ENCODE measurements at places on chromosomes 2 and 18. TPM values are rescaled to one million over a fixed set of nuclear protein-coding genes. Genes with fewer than 3 reads are reported as not detected.

DNA sequence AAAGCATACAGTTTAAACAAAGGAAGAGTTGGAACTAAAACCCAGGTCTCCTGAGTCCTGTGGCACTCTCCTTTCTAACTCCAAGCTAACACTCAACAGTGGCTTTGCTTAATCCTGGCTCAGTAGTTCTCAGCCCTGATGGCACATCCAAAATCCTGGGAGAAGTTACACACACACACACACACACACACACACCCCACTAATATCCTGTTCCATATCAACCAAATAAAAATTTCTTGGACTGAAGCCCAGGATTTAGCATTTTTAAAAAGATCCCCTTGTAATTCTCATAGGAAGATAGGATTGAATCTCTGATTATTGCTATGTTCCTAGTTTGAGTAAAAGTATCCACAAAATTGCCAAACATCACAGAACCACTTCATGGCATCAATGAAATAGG, 136.1 kb upstream of the RIOK3 start:
- no peak for DNase-seq

Gene COL6A3
- 64.9 TPM for total RNA-seq

GRCh38 chr18:41732356-41732755, 222.7 kb upstream of the PIK3C3 start:
- DNase-seq, result no peak

Gene HOXD1
- total RNA-seq, result not detected

Gene GPAT2
- total RNA-seq, result 6.4 TPM

- no peak for DNase-seq
Observed at GRCh38 chr2:163210430-163210918, 371.9 kb upstream of the KCNH7 start.

Gene SH3BP4
- 9.0 TPM for total RNA-seq

GRCh38 chr18:55265984-55266383, 306.7 kb upstream of the CCDC68 start:
- DNase-seq, result no peak
